Suppressor macrophage treated with lipopolysaccharide for 4 hours (primary cell): ENCODE measurements at places on chromosomes 4 and X.

DNA sequence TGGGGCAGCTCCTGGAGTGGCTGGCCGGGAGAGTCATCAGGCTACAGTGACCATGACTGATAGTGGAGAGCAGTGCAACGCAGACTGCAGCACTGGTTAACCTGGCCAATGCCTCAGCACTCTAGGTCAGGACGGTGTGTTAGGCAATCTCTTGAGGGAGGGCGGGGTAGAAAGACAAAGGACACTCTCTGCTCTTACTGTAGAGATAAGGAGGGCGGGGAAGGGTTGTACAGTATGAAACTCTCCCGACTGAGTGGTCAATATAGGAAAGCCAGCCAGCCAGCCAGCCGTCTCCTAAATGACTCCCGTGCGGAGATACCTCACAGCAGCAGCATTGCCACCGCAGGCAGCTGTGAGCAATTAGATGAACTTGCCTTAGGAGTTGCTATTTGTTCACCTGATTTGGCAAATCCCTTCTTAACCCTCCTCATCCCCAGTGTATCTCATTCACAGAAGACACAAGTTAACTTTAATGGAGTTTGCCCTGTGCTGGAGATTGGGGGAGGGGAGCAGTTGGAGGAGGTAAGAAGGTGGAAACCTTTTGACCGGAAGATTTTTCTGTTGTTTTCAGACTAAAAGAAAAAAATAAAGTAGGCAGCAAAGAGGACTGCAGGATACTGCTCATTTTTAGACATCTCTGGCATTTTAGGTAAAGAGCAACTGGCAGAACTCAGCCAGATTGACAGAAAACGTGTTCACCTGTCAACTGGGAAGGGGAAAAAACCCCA lies 330.5 kb downstream of the HNRNPD start:
- no peak for DNase-seq

DNA sequence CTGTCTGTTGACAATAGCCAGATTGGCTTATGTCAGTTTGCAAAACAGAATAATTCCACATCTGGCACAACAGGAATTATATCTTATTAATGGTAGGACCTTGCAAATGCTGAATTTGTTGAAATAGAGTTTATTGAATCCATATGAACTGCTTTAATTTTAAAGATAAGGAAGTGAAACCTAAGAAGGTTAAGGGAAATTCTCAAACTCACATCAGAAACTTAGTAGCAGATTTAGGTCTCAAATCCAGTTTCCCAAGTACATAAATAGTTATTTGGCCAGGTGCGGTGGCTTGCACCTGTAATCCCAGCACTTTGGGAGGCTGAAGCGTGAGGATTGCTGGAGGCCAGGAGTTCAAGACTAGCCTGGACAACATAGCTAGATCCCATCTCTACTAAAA lies 117.1 kb downstream of the HNRNPD start:
- peak; percentile 9 for DNase-seq

DNA sequence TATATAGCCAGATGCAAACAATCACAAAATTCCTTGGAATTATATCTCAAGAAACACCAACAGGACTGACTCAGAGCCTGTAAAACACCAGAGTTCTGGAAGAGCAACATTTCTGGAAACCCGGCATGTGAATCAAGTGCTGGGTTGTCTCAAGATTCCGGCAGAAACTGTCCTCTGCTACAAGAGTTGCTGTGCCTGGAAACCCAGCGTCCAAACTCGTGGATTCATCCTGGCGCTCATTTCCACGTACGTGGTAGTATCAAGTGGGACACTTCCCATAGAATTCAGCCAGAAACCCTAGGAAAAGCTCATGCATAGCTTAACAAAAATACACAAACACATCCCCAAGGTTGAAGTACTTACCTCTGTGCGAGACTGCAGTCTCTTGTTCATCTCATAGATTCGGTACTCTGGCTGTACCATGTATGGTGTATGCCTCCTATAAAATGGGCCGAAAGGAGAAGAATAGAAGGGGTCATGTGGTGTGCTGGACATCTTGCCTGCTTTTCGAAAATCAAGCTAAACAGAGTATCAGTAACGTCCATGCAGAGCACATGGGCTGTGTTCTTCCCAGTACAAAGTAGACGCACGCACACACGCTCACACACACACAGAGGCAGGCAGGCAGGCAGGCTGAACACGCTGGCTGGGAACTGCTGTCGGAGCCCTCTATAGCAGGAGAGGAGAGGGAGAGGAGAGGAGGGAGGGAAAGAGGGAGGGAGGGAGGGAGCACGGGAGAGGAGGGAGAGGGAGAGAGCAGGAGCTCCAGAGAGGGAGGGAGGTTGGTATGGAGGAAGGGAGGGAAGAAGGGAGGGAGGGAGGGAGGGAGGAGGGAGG lies at the start of gene LDB2:
LDB2 (minus strand) TSS at position 655 of the 837 bp plus-strand sequence.
- no peak for DNase-seq

DNA sequence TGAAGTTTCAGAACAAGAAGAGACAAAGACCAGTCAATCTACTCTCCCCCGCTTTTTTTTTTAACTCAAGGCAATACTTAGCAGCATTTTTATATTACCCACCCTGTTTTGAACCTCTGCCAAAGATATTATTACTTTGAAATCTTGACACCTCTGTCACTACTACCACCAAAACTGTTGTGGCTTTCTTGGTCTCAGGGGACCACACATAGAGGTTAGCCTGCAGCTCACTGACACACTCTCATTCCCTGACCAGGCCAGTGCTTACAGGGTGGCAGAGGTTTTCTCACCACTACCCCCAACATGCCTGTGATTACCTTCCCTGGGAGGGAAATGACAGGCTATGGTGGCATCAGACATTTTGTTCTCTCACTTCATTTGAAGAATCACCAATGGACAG lies 137.4 kb upstream of the STIM2 start:
- DNase-seq = no peak

DNA sequence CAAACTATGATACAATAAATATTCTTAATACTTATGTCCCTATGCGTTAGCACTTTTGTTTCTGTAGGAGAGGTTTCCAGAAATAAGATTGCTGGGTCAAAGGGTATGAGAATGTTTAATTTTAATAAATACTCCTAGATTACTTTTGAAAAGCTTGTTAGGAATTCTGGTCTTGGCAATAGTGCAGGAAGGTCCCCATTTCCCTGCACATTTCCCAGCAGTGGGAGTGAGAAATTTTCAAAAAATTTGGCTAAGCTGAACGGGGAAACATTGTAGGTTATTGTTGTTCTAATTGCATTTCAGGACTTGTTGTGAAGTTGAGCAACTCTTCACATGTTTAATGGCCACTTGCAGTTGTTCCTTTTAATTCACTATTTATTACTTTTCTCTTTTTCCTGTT lies 27.1 kb downstream of the IGFBP7 start:
- no peak for DNase-seq

DNA sequence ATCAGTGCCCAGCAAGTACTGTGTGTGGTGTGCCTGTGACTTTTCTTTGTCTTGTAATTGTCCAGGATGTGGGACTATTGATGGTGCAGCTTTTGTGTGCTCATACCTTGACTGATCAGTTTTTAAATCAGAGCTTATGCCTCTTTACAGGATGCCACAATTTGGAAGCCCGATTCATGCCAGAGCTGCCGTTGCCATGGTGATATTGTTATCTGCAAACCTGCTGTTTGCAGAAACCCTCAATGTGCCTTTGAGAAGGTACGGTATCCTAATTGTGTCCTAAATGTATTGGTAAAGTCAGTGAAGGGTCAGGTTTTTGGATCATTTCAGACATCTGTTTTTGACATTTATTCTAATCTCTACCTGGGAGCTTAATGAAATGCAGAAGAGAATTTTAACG lies 180.2 kb downstream of the FRAS1 start:
- no peak for DNase-seq

DNA sequence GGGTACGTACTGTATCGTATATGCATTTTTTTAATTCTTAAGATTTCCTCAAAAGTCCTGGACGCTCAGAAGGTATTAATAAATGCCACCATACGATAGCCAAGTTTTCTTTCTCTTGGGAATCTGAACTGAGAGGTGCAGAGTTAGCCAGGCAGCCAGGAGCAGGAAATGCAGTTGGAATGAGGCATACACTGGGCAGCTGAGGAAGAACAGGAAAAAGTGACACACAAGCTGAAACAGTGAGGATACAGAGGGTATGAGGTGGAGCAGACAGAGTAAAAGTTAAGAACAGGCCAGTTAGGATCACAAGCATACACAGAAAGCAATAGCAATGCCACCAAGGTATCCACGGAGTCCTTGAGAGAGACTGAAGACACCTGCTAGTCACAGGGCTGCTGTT lies 13.4 kb downstream of the UFSP2 start:
- no peak for DNase-seq

- DNase-seq = no peak
Measured at GRCh38 chr4:40055863-40056715, 561 bp upstream of the N4BP2 start.

DNA sequence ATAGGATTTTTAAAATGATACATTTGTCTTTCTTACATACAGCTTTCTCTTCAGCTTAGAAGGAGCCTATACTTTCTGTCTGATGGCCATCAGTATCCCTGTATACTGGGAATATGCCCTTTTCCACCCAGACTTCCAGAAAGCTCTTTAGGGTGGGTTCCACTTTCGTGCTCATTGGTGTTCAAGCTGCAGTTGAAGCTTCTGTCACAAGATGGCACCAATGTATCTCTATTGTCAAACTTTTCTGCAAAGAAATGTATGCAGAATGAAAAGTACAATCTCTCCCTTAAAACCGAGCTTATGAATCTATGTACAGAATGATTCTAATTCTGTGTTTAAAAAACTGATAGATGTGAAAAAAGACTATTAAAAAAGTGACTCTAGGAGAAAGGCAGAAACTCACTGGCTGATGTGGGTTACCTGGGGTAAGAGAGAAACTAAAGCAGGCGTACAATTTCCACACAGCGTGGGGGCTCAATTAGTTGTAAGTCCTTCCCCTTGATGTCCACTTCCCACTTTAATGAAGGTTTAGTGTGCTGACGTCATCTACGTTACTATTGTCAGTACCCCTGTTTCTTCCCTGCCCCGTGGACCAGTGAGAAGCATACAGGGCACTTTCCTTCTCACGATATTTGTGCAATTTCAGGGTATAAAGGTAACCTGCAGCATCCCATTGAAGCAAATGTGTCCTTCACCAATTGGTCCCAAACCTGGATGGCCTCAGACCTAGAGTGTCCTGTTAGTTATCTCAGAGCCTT lies 57.3 kb upstream of the TCEAL2 start:
- DNase-seq = peak; percentile 21

GRCh38 chr4:107586371-107586770 lies 133.7 kb downstream of the PAPSS1 start:
- DNase-seq = no peak

- peak; percentile 48 for DNase-seq
Measured at GRCh38 chrX:84487365-84488353, 14.6 kb downstream of the HDX start.

- no peak for DNase-seq
Measured at GRCh38 chrX:129581904-129582303, 41.8 kb downstream of the OCRL start.

GRCh38 chr4:94995684-94996394 lies 238.1 kb downstream of the BMPR1B start:
- DNase-seq = no peak

DNA sequence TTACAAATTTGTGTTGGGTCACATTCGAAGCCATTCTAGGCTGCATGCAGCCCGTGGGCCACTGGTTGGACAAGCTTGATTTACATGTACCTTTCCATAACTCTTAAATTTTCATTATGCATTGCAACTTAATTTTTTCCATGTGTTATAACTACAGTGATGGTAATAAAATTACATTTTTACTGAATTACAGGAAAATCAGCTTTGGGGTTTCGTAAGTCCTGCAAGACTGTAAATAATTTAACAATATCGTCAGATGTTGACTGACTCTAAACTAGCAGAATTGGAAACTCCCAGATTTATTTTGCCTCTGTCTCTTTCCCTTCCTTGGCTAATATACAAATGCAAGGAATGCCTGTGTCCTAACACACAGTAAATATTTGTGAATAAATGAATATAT lies 88.0 kb upstream of the RAPGEF2 start:
- DNase-seq = no peak

DNA sequence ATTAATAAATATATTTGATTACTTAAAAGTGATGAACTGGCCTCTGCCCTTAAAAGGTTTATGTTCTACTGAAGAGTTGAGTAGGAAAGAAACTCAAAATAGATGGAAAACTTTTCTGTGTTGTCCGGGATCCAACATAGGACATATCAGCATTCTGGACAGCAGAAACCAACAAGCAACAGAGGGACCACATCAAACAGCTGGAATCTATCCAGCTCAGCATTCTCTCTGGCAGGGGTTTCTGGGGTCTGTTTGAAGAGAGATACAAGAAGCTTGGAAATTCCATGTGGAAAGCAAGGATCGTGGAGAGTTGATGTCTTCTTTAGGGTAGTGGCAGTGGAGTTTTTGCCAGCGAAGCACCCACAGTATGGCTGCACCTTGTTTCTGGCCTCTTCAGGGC lies 43.6 kb downstream of the ZCCHC12 start:
- DNase-seq = no peak

DNA sequence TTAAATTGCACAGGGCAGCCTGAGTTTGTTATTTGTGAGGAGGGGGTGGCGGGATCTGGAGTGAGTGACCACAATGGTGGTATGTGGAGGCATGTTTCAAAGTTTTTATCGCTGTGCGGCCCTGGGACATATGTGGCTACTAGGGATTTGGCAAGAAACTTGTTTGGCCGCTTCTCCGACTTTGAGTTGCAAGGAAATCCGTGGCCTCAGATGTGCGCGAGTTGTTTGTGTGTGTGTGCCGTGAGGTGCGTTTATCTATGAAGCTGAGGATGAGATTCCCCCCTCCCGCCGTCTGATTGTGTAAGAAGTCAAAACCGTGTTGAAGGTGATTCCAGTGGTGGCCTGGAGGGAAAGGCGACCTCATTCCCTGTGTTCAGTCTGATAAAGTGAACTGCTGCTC lies 1.4 kb downstream of the JADE3 start:
- DNase-seq = peak; percentile 2

GRCh38 chr4:182015014-182015413 lies 228.2 kb upstream of the TENM3 start:
- no peak for DNase-seq

DNA sequence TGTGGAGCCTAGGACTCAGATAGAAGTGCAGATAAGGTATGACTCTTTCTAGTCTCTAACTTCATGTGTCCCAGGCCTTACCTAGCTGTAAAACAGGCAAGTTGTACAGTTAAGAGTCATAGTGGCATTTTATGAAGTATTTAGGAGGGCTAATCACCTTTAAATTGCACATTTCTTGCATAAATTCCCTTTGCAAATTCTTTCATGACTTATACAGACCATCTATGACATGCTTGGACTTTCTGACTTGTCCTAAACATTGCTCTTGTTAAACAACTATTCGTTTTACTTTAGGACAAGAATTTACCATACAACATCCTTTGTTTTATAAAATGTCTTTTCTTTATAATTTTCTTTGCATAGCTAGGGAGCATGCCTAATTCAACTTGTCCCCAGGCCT lies 7.8 kb upstream of the RRAGB start:
- no peak for DNase-seq

GRCh38 chr4:95728145-95728544 lies 111.7 kb upstream of the PDHA2 start:
- DNase-seq = no peak

- no peak for DNase-seq
Measured at GRCh38 chr4:147101678-147102077, 156.0 kb upstream of the TTC29 start.

- no peak for DNase-seq
Measured at GRCh38 chr4:108483650-108484049, 136.7 kb upstream of the RPL34 start.

GRCh38 chrX:150546711-150547153 lies 21.7 kb upstream of the MTM1 start:
- DNase-seq = no peak

- no peak for DNase-seq
Measured at GRCh38 chr4:1695913-1696312, 11.8 kb upstream of the FAM53A start.

- no peak for DNase-seq
Measured at GRCh38 chr4:7721984-7722551, 217.6 kb downstream of the AFAP1 start.

GRCh38 chrX:30835373-30835772 lies 53.7 kb downstream of the TAB3 start:
- DNase-seq = no peak
